ENCODE measurements at places on chromosomes 6 and 20.

- DNase-seq: no peak
Measured at GRCh38 chr6:70183538-70183937, 119.3 kb downstream of the COL9A1 start.

GRCh38 chr20:21106171-21107017, at the start of gene LINC00237:
Gene LINC00237 (minus strand): TSS chr20:21106358.
- no peak for DNase-seq

DNA sequence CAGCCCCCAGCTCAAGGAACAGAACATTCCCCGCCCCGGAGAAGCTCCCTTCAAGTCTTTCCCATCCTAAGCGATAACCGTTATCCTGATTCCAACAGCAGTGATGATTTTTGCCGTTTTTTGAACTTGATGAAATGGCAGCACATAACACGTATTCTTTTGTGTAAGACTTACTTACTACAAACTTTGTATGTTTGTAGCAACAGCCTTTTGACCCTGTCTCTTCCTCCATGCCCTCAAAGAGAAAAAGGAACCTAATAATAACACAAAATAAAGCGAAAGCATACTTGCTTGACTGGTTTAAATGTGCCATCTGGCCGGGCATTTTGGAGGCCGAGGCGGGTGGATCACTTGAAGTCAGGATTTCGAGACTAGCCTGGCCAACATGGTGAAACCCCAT, 26.4 kb upstream of the SLC9A8 start:
- DNase-seq: no peak

DNA sequence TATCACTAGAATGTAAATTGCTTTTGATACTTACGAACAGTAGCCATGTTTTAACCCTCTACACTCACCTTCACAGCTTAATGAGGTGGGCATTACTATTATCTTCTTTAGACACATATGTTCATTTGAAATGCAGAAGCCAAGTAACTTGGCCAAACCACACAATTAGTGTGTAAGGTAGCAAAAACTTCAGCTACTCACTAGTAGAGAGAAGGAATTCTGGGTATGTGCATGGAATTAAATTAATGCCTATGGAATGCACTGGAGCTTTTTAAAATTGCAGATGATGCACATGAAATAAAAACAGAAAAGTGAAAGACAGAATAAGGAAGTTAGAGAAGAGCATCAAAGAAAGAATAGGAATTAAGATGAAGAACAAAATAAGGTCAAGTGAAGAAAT, 494.0 kb downstream of the ADGRB3 start:
- no peak for DNase-seq

DNA sequence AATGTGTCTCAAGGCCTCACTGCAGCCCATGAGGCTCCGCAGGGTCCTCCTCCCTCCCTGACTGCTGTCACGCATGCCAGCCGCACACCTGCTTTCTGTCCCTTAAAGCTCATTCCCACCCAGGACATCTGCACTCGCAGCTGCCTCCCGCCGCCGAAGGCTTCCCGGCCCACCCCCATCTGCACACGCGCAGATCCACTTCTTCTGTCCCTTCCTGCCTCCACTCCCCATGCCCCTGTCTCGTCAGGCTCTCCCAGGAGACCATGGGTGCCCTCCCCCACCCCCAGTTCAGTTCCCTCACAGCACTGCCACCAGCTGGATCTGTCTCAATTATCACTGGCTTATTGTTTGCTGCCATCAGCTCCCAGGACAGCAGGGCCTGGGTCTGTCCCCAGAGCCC, 63.0 kb downstream of the RIPOR3 start:
- DNase-seq: peak; percentile 61

- DNase-seq: no peak
Measured at GRCh38 chr6:128538763-128539162, 18.4 kb upstream of the PTPRK start.

DNA sequence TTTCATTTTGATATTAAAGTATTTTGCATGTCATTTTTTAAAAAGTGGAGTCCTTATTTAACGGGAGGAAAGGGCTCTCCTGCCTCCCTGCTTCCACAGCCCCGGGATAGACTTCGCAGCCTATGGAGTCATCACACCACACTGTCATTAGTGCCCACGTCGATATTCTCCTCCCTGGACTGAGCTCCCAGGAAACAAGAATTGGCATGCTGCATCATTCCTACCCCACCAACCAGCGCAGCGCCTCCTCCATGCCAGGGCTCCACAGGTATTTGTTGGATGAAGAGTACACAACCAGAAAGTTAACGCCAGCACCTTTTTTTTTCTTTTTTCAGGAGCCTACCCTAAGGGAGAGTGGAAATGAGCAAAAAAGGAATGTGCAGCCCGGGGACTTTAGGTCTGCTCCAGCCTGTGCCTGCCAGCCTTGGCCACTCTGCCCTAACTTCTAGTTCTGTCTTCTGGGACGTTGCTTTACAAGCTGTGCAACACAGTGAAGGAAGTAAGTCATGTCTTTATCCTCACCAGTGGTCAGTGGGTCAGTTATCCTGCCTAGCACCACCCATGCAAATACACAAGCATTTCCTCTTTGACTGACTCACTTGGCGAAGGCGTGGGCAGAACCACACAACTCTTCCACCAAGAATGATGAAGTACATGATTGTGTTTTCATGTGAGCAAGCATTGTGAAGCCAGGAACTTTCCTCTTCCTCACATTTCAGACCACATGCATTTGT, 180.7 kb upstream of the UST start:
- DNase-seq: no peak

- DNase-seq: no peak
Measured at GRCh38 chr20:20594171-20594530, 118.3 kb downstream of the RALGAPA2 start.

DNA sequence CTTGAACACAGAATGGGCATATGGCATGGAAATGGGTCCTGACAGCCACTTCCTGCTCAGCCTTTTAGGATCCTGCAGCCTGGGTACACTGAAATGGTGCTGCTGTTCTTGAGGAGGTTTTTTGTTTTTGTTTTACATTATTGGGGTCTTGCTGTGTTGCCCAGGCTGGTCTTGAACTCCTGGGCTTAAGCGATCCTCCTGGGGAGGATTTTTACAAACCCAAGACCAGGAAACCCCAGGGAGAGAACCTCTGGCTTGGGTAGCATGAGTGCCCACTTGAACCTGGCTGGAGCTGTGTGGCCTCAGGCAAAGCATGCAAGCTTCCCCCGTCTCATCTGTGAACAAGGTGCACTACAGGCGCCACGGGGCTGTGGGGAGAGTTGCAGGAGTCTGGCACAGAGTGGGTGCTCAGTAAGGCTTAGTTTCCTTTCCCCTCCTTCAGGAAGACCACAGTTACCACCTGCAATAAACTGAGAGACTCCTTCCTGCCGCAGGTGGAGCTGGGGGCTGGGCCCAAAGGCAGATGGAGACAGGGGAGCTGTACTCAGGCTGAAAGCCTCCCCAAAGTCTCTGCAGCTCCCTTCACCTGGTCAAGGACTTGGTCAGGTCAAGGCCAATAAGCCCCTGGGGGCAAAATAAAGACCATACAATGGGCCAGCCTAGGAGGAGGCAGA, 1.8 kb downstream of the SLA2 start:
- no peak for DNase-seq

- DNase-seq: no peak
Measured at GRCh38 chr20:36121981-36122930, 32.3 kb upstream of the EPB41L1 start.

DNA sequence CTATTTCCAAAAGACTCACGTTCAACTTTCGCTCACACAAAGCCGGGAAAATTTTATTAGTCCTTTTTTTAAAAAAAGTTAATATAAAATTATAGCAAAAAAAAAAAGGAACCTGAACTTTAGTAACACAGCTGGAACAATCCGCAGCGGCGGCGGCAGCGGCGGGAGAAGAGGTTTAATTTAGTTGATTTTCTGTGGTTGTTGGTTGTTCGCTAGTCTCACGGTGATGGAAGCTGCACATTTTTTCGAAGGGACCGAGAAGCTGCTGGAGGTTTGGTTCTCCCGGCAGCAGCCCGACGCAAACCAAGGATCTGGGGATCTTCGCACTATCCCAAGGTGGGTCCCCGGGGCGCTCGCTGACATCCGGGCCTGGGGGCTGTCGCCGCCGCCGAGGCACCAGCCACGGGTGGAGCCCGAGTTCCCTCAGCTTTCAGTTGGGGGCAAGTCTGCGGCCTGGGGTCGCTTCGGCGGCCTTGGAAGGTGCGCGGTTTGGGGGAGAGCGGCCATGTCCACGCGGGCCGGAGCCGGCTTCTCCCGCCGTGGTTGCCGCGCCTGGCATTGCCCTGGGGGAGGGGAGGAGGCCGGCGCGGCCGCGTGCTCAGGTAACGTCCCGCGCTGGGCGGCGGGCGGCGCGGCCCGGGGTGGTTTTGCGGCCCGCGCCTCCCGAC, 429 bp downstream of the AMD1 start:
- peak; percentile 69 for DNase-seq

DNA sequence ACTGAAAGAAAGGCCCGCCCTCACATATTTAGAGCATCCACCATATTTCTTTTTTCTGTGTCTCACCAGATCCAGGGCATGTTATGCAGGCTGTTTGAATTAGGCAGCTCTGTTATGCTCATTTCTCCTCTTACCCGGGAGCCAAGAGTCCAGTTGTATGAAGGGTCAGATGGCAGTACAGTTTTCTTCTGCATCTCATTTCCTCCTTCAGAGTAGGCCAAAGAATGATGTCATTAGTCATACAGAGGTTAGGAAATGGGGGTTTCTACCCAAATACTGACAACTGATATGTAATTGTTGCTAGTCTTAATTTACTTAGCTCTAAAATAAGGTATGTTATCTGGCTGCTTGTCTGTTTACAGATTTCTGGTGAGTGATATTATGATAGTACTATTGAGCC, 130.8 kb downstream of the SOBP start:
- DNase-seq: no peak

DNA sequence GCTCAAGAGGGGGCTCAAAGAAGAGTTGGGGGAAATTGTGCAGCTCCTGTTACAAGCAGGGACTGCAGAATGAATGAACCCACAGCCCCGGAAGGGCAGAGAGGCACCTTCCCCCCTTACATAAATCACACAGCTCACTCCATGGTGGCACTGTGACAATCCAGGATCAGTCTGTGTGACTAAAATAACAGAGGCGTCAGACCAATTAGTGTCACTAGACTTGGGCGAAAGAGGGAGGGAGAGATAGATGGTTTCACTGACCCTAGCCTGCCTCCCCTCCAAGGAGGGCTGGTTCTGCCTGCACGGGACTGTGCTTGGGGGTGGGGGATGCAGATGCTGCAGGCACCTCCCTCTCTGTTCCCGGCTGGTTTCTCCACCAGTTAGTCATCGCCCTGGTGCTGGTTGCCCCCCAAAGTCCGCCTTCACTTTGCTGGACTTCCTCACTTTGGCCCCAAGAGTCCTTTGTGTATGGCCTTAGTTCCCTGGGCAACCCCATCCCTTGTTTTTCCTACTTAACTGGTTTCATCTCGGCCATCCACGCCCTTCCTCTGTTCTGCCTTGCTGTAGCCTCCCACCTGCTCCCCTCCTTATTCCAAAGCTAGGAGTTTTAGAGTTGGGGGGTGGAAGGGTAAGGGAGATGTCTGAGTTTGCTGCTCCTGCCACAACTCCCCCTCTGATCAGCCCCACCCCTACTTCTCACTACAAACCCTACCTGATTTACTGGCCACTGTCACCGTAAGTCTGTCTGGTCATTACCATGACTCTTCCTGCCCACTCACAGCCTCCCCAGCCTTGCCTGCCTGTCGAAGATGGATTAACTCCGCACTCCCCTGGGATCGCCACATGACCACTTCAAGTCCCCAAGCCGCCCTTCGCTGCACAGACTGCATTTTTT, 17.7 kb downstream of the CCDC167 start:
- peak; percentile 74 for DNase-seq

DNA sequence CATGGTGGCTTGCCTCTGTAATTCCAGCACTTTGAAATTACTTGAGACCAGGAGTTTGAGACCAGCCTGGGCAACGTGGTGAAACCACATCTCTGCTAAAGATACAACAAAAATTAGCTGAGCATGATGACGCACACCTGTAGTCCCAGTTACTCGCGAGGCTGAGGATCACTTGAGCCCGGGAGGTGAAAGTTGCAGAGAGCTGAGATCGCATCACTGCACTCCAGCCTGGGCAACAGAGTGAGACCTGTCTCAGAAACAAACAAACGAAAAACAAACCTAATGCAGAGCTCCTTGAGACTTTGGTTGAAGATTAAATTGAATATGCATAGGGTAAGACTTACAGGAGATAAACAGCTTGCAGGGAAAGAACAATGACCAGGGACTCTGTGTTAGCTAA, 80.8 kb downstream of the SCAF8 start:
- no peak for DNase-seq

DNA sequence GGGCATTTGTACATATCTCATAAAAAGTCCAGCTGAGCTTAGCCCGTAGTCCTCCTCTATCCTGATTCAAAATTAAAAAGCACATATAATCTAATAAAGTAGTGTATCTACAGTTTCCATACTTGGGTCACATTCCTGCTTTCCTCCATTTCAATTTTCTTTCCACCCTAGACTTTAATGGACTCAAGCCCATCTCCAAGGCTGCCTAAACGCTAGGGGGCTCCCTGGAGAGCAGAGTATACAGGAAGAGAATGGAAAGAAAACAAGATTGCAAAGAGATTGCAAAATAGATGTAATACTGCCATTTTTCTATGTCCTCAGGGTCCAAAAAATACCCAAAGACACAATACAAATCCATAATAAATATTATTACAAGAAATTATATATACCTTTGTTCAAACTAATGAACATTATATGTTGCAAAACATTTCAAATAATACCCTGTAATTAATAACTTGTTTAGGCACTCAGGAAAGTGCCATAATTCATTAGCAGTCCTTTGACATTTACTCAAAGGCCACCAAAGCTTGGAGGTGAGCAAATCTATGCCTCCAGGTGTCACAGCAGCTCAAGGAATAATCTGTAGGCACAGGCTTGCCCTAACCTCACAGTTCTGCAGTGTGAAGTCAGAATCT, 2.4 kb upstream of the MCM3 start:
- peak; percentile 76 for DNase-seq

- DNase-seq: no peak
Measured at GRCh38 chr20:14882157-14882556, 544.7 kb upstream of the FLRT3 start.

- no peak for DNase-seq
Measured at GRCh38 chr6:64553249-64553786, 917.7 kb downstream of the PHF3 start.

GRCh38 chr6:43828711-43829110, 58.7 kb downstream of the VEGFA start:
- DNase-seq: no peak

- DNase-seq: no peak
Measured at GRCh38 chr20:58973866-58974265, 7.2 kb upstream of the NELFCD start.

DNA sequence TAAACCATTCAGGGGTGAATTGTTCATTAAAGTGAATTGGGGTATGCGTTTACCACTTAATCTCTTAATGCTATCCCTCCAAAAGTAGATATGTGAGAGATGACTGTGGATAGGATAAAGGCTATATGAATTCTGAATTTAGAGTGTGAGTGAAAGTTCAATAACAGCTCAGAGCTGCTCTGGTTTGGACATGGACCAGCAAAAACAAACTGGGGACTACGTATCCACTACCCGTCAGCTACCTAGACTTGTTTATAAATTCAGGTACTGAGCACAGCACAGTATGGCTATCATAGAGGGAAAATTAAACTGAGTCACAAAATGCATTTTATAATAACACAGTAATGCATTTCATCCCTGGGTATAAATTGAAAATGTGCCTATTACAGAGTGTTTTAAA, 44.4 kb downstream of the HDDC2 start:
- no peak for DNase-seq
